ENCODE measurements at places on chromosomes 7 and 10. TPM values are rescaled to one million over a fixed set of nuclear protein-coding genes. Genes with fewer than 3 reads are reported as not detected.

DNA sequence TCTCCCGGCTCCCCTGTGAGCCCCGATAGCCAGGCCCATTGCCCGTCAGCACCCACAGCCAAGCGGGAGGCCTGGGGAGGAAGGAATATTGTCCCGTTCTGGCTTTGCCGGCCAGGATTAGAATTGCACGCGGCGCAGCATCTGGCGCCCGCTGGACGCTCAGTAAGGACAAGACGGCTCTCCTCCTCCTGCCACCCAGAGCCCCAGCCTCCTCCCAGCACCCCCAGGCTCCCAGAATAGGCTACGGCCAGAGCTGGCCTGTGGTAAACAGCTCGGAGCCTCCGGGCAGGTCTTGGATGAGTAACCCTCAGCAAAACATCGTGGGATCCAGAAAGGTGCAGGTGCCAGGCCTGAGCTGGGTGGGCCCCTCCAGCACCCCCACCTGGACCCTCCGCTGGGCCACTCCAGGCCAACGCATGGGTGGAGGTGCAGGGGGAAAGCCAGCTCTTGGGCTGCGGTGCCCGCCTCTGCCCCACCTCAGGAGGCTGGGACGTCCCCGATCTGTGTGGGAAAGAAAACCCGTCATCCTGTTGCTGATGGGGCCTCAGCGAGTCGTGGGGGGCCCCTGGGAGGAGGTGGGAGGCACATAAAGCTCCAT lies 5.8 kb upstream of the FAM20C start:
- no peak for DNase-seq

DNA sequence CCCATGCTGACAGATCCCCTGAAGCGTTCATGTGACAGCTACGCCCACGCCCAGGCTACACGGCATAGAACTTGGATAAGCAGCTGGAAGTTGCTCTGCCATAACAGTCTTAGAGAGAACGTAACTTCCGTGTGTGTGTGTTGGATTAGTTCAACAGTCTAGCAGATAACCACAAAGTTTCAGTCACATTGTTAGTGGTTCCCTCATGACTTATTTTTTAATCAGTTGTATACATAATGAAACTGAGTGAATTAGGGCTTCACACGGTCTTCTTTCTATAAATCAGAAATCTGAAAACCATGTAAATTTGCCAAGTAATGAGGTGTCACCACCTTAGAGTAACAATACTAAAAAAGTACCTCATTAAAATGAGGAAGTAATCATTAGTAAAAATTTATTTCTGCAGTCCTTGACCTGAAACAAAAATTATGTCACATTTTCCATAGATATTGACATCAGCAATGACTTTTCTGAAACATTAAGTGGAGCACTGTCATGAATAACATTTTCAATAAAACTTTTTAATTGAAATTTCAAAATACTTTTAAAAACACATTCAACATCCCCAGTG lies 21.7 kb upstream of the MACC1 start:
- DNase-seq: peak; percentile 55

- DNase-seq: no peak
Measured at GRCh38 chr10:71432956-71433767, 36.4 kb downstream of the CDH23 start.

GRCh38 chr7:116315803-116316202 lies 105.5 kb downstream of the TES start:
- DNase-seq: no peak

GRCh38 chr7:70480927-70481569 lies 650.9 kb upstream of the GALNT17 start:
- no peak for DNase-seq

GRCh38 chr7:108247614-108248013 lies 117.5 kb upstream of the LAMB4 start:
- no peak for DNase-seq

DNA sequence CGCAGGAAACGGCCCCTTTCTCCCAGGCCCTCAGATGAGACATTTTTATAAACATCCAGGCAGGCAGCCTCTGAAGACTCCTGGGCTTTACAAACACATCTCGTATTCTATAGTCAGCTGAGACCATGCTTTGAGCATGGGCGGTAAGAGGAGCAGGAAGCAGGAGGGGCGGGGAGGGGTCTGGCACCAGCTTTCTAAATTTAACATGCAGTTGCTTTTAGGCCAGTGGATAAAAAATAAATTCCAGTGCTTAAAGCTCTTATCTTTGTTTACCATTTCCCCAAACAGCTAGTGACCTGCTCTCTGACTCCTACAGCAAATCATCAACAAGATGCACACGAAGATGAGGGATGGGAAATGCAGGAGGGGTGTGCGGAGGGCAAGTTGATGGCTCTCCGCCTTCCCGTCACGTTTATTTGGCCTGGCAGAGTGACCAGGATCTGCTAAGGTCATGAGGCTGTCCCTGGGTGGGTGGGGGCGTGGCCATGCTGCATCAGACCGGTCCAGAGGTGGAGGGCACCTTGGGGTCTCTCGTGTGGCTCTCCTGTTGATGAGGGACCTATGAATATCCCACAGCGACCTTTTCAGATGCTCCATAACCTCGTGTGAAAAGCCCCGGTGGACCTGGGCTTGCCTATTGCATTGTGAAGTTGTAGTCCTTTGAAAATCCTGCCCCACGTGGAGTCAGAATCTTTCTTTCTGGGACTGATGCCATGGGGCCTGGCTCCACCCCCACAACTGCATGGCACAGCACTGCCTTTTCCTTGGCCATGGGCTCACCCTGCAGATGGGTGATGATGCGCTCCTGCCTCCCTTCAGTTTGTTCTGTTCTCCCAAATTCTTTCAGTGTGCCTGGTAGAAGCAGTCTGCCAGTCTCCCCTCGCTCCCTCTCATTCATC lies 67.5 kb downstream of the PARP12 start:
- DNase-seq: peak; percentile 22

The RNF32 gene
- 3.7 TPM for polyA plus RNA-seq

The NAT16 gene
- 0.21 TPM for polyA plus RNA-seq

The SOSTDC1 gene
- polyA plus RNA-seq: 11.0 TPM

The TAS2R5 gene
- 6.6 TPM for polyA plus RNA-seq

The PDE1C gene
- polyA plus RNA-seq: 2.6 TPM
